ENCODE measurements at places on chromosomes 11 and 22.

GRCh38 chr11:123740787-123741158, 687 bp downstream of the ZNF202 start:
- no peak for DNase-seq

DNA sequence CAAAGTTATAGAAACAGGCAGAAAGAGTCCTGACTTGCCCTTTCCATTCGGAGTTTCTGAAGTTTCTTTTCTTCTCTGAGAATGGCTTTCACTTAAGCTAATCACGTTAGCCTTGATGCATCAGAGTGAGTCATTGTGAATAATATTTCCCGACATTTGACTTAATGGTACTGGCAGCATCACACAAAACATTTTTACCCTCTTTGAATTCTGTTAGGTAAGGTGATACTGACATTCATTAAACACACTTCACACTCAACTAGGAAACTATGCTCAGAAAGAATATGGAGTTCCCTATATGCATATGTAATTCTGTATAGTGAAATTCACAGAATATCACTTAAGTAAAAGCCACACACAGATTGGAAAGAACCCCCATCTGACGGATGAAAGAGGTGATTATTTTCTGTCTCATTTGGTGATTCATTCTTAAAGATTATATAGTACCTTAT, 120.8 kb upstream of the ARHGAP20 start:
- DNase-seq: no peak

- no peak for DNase-seq
These were observed 583 bp downstream of the P4HA3 start for GRCh38 chr11:74310857-74311256.

DNA sequence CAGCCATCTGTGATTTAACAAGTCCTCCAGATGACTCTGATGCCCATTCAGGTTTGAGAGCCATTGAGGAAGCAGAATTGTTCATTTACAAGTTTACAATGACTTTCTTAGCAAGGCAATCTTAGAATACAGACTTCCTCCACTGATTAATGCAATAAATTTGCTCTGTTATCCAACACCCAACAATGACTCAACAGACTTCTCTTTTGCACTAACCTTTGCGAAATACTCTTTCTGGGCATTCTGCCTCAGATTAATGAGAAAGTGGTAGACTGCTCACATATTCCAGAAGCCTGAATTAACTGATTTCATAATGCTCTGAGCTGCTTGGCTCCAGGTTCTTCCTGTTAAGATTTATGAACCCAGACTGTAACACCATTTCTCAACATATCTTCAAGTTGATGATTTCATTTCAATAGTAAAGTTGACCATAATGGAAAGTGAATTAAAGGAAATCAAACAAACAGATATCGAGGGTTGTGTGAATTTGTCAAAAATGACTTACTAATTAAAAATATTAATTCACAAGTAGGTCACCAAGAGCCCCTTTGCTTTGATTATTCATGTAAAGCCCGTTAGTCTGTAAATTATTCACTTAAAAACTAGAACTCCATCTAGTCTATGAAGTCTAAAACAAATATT, 70.5 kb upstream of the BLID start:
- peak; percentile 87 for DNase-seq

Measured in A549 (cell line).